ENCODE measurements at places on chromosomes 13 and 19.

DNA sequence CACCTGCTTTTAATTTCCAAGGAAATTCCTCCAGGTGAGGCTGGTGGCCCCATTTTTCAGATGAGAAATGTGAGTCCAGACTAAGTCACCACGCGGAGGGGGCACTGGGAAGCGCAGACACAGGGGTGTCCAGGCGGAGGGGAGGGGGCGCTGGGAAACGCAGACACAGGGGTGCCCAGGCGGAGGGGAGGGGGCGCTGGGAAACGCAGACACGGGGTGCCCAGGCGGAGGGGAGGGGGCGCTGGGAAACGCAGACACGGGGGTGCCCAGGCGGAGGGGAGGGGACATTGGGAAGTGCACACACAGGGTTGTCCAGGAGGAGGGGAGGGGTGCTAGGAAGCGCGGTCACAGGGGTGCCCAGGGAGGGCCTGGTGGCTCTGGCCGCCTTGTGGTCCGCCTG is 3.5 kb downstream of the GRK1 start:
- no peak for DNase-seq

- no peak for DNase-seq
These were observed 220.7 kb upstream of the MIR17HG start for GRCh38 chr13:91126806-91127205.

GRCh38 chr19:50184196-50184595 is 19.2 kb upstream of the MYH14 start:
- DNase-seq, result no peak

DNA sequence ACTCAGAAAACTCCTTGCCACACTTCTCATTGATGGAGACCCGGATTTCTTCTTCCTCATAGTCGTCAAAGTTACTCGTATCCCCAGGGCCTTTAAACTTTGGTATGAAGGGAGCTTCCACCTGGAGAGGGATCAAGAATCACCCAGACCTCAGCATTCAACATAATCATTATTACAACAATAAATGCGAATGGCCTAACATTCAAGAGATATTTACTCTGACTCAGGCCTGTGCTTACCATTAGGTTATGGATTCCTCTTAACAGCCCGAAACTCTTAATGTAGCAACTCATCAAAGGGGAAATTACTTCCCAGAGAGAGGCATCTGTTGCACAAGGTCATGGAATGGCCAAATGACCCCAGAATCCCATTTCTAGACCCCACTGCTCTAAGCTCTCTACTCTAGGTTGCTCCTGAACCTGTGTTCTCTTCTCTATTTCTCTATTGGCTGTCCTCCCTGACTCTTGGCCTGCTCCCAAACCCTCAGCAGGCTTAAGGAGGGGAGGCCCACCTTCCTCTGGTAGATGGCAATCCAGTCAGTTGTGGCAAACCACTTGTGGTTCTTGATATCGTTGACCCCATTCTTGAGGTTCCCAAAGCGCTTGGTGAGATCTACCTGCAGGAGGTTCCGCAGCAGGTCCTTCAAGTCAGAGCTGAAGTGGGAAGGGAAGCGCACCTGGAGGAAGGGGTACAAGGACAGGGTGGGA is 2.7 kb upstream of the SAMD1 start:
- DNase-seq, result no peak

DNA sequence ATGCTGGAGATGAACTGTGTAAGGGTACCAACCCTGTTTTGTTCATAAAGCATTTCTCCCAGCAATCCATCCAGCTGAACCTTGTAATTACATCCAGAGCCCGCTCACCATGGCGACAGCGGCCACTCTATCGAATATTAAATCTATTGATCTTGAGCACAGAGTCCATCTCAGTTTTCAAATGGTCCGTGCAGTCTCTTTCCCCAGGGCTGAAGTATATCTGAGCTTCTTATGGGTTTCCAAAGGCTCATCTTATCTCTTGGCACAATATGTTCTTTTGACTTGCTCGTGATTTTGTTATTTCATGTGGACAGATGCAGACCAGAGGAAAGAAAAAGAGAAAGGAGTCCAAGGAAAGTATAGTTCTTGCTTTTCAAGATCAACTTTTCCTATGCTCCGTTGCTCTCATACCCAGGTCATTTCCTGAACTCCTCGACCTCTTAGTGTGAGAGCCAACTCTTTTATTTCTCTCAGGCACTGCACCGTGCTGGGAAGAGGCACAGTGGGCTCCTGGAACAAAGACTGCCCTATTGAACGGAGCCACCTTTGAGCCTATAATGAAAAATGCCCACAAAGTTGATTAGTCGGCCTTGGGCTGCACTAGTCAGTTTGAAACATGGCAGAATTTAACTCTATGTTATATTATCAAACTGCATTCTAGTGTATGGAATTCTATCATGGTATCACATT is 66.7 kb downstream of the RFC3 start:
- DNase-seq, result no peak

Data from SK-N-SH (cell line).